Activated naive CD8-positive, alpha-beta T cell treated with anti-CD3 and anti-CD28 coated beads for 36 hours (primary cell): ENCODE measurements at places on chromosomes 7 and 10.
A peak's percentile ranks its signal among the peaks of the same experiment; 100 is the strongest.

GRCh38 chr10:110643653-110644597 is at the start of gene RBM20:
TSS of gene RBM20 (plus strand) at chr10:110644336. CDS start at chr10:110644455, 119 bp downstream.
- DNase-seq, result peak; percentile 34

GRCh38 chr7:125149151-125149550 is 219.5 kb upstream of the POT1 start:
- no peak for DNase-seq

DNA sequence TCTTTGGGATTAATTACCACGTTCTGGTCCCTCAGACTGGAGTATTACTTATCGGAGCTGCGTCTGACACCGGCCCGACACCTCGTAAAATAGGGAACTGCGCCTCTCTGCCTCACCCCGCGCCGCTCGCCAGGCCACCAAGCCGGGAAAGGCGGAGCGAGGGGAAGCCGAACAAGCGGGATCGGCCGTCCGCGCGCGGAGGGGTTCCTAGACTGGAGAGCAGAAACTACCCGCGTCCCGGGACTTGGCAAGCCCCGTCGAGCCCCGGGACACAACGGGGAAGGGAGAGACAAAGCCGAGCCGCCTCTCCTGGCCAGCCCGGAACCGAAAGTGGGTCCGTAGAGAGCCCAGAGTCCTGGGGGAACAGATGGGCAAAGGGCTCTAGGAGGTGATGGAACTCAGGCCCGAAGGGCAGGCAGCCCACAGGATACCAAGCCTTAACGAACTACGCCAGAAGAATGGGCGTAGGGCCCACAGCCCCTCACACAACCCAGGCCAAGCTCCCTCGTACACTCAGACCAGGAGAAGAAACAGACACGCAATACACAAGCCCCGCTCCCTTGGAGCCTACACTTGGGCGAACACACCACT is 6.5 kb downstream of the LBX1 start:
- DNase-seq, result no peak

GRCh38 chr10:24279166-24279565 is 70.2 kb downstream of the KIAA1217 start:
- DNase-seq, result no peak

DNA sequence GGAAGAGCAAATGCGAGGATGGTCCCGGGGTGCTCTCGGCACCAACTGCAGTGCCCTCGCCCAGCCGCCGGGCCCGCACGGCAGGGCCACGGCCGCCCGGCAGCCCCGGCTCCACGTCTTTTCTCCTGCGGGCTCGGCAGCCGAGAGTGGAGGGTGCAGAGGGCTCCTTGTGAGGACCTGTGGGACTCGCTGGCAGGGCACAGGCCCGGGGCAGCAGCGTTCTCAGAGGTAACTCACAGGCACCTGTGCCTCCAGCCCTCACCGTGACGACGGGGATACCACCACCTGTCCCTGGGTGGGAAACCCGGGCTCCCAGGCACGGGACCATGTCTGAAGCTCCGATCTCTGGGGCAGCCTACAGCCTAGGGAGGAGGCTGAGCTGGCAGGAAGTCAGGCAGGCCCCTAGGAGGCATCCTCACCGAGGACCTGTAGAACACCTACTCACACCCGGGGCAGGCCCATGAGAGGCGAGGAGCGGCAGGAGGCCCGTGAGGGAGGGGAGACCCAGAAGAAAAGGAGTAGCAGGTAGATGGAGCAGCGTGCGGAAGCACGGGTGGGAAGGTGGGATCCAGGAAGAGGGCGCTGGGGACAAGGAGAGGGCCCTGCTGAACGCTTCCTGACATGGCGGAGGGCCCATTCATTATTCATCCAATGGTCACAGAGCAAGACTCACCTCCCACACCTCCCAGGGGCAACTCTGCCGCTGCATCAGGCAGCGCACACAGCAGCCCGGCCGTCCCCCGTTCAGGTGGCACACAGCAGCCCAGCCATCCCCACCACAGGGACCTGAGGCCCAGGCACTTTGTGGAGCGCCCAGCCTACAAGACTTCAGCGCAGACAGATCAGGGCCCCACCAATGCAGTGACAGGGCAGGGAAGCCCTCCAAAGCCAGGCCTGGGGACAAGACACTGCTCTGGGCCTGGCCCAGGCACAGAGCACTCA is 244.9 kb downstream of the MAD1L1 start:
- no peak for DNase-seq

- no peak for DNase-seq
Observed at GRCh38 chr10:47237316-47238260, 62.4 kb upstream of the GDF10 start.
